ENCODE measurements at places on chromosomes 3 and 15. TPM values are rescaled to one million over a fixed set of nuclear protein-coding genes. Genes with fewer than 3 reads are reported as not detected.

DNA sequence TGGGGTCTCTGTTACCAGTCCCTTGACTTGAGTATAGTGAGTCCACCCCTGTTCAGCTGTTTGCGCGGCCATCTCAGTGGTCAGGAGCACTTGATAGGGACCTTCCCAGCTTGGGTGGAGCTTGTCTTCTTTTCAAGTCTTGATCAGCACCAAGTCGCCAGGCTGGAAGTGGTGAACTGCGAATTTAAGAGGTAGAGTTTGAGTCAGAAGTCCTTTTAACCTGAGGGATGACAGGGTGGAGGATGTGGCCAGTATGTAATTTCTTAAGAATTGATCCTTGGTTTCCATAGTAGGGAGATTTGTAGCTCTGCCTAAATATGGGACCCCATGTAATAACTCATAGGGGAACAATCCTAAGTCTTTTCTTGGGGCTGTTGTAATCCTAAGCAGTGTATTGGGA, 86.3 kb upstream of the XCR1 start:
- no peak overlapping the region for H3K27ac ChIP-seq
- no peak overlapping the region for H3K4me3 ChIP-seq
- no peak for DNase-seq
- H3K36me3 ChIP-seq: no peaks in the 10 kb centered on the region
- no peaks in the 10 kb centered on the region for H3K27me3 ChIP-seq

DNA sequence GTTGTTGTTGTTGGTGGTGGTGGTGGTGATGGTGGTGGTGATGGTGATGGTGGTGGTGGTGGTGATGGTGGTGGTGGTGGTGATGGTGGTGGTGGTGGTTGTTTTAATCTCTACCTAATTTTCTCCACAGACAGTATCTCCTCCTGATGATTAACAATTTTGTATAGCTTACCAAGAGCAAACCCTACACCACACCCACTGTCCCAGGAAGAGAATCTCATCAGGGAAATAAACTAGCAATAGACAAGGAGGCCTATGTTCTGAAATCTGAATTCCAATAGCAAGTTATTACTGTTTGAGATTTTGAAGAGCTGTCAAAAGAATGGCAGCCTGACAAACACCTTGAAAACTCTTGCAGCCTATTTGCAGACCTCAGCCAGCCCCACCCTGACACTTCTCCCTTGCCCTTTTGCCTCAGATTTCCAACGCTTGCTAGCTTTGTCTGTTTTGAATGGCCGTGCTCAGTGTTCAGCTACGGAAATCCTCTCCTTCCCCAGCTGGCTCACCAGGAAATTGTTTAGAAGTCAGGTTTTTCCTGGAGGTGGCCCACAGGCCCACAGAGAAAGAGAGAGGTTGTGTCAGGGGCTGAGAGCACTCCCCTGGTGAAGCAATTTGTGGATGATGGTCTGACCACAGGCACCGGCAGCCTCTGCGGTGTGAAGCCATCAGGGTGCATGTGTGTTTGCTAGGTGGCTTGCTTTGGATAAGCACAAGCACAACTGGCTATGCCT, 101.6 kb downstream of the MAGI1 start:
- H3K27ac ChIP-seq: peak overlapping the region; percentile 1
- no peaks in the 10 kb centered on the region for H3K27me3 ChIP-seq
- H3K36me3 ChIP-seq: no peaks in the 10 kb centered on the region

GRCh38 chr15:70269991-70270751, 172.5 kb upstream of the TLE3 start:
- DNase-seq: no peak
- no peaks in the 10 kb centered on the region for H3K36me3 ChIP-seq
- peaks cover 43% of the 10 kb centered on the region for H3K27me3 ChIP-seq
- H3K4me3 ChIP-seq: no peak overlapping the region
- H3K27ac ChIP-seq: no peak overlapping the region

- H3K4me3 ChIP-seq: no peak overlapping the region
- H3K4me1 ChIP-seq: no peaks in the 10 kb centered on the region
- DNase-seq: no peak
- no peaks in the 10 kb centered on the region for H3K27me3 ChIP-seq
- peak overlapping the region; percentile 30 for H3K27ac ChIP-seq
- H3K36me3 ChIP-seq: peaks cover 67% of the 10 kb centered on the region
Measured at GRCh38 chr3:183800243-183800863, 25.0 kb downstream of the MAP6D1 start.

DNA sequence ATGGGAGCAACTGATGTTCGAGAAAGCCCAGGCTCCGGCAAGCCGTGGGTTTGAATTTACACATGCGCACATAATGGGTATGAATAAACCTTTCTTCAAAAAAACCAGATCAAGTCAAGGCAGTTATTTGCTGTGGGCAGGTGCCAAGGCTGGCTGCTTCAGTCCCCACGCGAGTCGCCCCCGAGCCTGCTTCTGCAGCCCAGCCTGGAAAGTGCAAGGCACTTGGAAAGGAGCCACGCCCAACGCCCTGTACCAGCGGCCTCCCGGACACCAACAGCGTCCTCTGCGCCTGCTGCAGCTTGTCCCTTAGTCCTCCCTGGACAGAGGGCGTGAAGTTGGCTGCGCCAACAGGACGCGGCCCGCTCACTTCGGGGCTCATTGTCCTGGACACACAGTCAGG, 68.9 kb downstream of the KLF15 start:
- H3K27ac ChIP-seq: no peak overlapping the region
- H3K4me3 ChIP-seq: peak overlapping the region; percentile 30
- no peaks in the 10 kb centered on the region for H3K36me3 ChIP-seq
- peaks cover 3% of the 10 kb centered on the region for H3K4me1 ChIP-seq
- peaks cover 11% of the 10 kb centered on the region for H3K27me3 ChIP-seq

- peak overlapping the region; percentile 13 for H3K27ac ChIP-seq
- no peak for DNase-seq
- no peaks in the 10 kb centered on the region for H3K36me3 ChIP-seq
- no peak overlapping the region for H3K4me3 ChIP-seq
- H3K27me3 ChIP-seq: no peaks in the 10 kb centered on the region
Measured at GRCh38 chr15:100020189-100020588, 287.0 kb upstream of the LYSMD4 start.

- DNase-seq: no peak
- no peak overlapping the region for H3K4me3 ChIP-seq
- H3K27ac ChIP-seq: no peak overlapping the region
Measured at GRCh38 chr3:65412588-65412987, 626.1 kb downstream of the MAGI1 start.

GRCh38 chr3:36597422-36597821, 166.9 kb downstream of the DCLK3 start:
- no peaks in the 10 kb centered on the region for H3K4me1 ChIP-seq
- DNase-seq: peak; percentile 4
- no peak overlapping the region for H3K4me3 ChIP-seq
- no peak overlapping the region for H3K27ac ChIP-seq
- H3K36me3 ChIP-seq: no peaks in the 10 kb centered on the region

DNA sequence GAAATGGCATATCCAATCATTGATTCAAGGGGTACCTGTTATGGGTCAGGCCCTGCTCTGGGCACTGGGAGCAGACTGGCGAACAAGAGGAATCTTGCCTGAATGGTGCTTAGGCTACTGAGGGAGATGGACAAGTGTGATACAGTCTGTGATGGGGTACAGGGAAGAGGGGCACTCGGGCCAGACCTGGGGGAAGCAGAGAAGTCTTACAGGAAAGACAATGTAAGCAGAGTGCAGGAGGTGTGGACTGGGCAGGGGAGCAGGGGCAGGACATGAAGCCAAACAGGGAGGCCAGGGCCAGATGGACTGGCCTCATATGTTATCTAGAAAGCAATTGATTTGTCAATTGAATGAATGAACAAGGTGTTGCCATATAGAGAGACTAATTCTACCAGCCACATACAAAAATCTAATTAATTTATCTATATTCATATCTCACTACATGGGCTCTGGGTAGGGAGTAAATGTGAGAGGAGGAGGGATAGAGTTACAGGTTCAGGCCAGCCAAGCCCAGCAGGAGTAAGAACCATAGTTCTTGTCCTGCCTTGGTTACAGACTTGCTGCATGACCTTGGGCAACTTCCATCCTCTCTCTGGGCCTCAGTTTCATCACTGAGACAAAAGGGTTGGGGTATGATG, 3.6 kb upstream of the IGDCC4 start:
- no peak overlapping the region for H3K4me3 ChIP-seq
- DNase-seq: no peak
- H3K4me1 ChIP-seq: no peaks in the 10 kb centered on the region
- no peak overlapping the region for H3K27ac ChIP-seq
- no peaks in the 10 kb centered on the region for H3K36me3 ChIP-seq

DNA sequence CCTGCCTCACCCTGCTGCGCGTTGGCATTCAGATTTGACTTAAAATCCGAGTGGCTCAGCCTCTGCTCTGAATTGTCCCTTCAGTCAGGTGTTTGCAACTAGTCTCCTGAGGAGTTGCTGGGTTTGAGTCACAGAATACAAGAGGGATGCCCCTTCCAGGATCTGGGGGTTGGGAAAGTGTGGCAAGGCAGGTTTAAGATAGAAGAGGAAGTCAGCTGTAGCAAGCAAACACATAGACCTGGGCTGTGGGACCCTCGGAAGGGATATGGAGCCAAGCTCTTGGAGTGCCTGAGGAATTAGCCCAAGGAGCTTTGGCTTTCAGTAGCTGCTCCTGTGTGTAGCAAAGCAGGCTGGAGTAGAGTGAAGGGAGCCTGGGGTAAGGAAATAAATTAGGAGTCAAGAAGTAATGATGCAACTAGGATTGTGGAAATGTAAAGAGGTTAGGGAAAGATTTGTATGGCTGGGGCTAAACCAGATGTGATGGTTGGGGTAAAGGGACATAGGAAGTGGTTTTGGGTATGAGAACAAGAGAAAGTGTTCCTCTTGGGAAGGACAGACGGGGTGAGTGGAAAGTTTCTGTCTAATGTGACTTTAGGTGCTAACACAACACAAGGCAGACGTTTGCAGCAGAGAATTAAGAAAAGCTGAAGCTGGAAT, 41.2 kb downstream of the RAB7A start:
- H3K27me3 ChIP-seq: no peaks in the 10 kb centered on the region
- peak overlapping the region; percentile 56 for H3K27ac ChIP-seq
- peak; percentile 16 for DNase-seq
- H3K4me1 ChIP-seq: peaks cover 6% of the 10 kb centered on the region
- no peak overlapping the region for H3K4me3 ChIP-seq
- no peaks in the 10 kb centered on the region for H3K36me3 ChIP-seq

GRCh38 chr3:151107177-151107576, 21.7 kb downstream of the MED12L start:
- no peak overlapping the region for H3K27ac ChIP-seq
- no peaks in the 10 kb centered on the region for H3K27me3 ChIP-seq
- peaks cover 14% of the 10 kb centered on the region for H3K4me1 ChIP-seq
- H3K4me3 ChIP-seq: no peak overlapping the region

GPR62 gene
- 0.42 TPM for total RNA-seq

GABRR3 gene
- not detected for total RNA-seq

AQR gene
- 20.6 TPM for total RNA-seq

Data from cardiac muscle cell (in vitro differentiated cells and primary cell).